ENCODE measurements at places on chromosomes 4 and X.

- DNase-seq: peak; percentile 70
These were observed 95.5 kb downstream of the ZNF827 start for GRCh38 chr4:145843148-145843547.

DNA sequence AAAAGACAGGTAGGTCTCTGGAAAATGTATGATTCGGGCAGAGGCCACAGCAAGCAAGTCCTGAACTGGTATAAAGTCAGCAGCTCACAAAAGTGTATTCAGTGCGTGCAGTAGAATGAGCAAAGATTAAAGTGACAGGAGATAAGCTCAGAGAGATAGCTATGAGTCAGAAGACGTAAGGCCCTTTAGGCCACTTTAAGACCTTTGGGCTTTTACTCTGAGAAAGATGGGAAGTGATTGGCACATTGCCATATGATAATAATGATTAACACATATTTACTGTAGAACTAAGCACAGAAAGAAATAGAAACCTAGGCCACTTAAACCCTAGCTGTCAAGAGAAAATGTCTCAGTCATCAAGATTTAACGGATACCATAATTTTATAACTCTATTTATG, 51.7 kb downstream of the TBCK start:
- DNase-seq: no peak

DNA sequence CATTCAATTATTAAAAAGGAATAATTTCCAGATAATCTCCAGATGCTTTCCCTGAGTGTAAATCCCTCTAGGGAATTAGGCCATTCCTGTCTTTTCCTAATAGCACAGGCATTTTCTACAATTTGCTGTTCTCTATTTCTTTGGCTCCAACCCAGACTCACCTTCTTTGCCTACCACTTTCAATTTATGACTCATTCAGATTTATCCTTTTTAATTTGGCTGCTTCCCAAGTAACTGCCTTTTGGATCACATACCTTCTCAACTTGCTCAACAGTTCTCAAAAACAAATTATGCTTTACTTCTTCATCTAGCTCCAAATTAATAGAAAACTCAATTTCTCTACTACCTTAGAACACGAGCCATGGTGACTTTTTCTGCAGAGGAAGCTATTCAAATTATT, 1166.3 kb upstream of the PCDH7 start:
- DNase-seq: no peak

DNA sequence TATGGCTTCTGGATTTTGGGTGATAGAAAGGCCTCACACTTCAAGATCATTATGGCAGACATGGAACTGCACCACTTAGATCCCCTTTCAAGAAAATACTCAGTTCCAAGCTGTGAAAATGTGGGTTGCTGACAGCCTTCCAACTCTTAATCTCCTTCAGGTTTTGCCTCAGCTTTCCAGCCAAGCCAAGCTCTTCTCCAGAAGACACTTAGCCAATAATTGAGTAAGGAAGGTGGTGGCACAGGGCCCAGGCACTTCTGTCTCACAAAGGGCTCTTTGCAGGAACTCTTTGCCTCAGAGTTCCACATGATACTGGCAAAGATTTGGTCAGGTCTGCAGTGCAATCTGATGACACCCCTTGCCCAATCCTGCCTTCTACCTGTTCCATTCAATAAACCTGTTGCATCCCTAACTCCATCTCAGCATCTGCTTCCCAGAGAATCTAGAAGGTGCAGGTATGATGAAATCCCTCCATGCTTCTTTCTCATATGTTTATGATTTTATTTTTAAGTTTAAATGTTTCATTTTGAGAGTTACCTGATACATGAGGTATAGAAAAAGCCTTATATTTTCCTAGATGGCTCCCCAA, 30.6 kb downstream of the ANXA5 start:
- DNase-seq: no peak

DNA sequence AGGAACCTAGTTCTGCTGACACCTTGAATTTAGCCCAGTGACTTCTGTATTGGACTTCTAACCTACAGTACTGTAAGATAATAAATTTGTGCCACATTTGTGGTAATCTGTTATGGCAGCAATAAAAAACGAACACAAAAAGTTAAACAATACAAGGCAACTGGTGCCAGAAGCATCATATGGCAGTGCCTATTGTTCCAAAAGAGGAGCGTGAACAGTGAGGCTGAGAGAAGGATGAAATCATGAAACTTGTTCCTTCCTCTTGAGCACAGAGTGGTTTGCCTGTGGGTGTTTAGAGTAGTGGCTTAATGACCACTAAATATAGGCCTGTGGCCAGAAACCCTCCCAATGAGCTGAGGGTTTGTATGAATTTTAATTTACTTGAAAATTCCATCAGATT, 69.7 kb upstream of the PGRMC2 start:
- DNase-seq: no peak

GRCh38 chr4:44150091-44150576, 298.5 kb downstream of the KCTD8 start:
- DNase-seq: no peak

DNA sequence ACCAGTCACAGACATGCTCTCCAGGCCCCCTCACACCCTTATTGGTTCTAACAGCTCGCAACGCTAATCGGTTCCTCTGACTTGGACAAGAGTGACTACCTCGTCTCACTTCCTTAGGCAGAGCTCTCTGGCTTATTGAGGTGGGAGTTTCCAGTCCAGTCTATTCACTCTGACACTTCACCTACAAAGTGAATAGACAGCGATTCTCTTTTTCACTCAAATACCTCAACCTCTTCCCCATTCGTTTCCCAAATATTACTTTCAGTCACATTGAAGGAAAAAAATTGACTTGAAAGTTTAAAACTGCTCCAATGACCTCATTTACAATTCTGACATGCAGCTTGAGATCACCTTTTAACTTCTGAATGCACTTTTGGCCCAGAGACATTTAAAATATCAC, 17.7 kb downstream of the HELT start:
- no peak for DNase-seq

Measured in BJ (cell line).